ENCODE measurements at places on chromosomes 2 and 18.

DNA sequence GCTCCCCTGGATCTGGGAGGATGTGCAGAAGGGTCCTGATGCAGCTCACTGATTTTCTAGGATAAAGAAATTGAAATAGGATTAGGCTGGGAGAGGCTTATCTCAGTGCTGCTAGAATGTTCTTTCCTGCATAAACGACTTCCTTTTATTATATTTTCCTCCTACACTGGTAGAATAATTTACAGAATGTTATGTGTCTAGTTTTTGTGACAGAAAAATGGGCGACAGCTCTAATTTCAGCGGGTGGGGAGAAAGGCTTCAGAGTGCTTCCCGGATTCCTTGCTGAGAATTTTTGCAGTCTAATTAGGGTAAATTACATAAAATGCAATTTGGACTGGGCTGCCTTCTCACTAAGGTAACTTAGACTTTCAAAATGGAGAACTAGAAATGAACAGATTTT is 66.2 kb downstream of the SKA1 start:
- DNase-seq = no peak

DNA sequence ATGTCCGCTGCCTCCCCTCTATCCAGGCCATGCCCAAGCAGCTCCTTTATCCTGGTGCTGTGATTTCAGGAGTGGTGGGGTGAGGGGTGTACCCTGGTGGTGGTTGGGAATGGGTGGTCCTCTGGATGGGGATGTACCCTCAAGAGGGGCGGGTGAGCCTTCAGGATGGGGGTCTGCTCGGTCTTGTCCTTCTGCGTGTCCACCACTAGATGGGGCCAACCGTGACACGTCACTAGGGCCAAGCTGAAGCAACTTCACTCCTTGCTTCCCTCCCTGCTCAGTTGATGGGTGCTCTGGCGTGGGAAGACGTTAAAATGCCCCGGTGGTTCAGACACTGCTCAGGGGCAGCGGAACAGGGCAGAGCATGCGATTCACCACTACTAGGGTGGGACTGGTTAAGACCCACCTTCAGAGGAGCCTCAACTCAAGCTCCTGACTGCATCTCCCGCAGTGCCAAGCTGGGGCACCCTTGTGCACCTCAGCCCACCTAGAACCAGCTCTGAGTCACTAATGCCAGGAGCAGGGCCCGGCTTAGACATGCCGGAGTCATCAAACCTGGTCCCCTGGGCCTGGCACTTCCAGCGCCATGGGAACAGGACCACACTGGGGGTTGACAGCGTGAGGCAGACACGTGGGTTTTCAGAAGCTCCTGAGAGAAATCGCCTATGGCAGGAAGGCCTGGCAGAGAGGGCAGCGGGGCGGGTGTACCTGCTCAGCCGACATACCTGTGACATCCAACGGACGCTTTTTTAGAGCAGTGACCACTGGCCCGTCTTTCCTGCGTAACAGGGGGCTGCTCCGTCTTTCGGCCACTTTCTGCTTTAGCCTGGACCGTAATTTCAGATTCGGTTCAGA is 256.7 kb downstream of the HDAC4 start:
- no peak for DNase-seq

DNA sequence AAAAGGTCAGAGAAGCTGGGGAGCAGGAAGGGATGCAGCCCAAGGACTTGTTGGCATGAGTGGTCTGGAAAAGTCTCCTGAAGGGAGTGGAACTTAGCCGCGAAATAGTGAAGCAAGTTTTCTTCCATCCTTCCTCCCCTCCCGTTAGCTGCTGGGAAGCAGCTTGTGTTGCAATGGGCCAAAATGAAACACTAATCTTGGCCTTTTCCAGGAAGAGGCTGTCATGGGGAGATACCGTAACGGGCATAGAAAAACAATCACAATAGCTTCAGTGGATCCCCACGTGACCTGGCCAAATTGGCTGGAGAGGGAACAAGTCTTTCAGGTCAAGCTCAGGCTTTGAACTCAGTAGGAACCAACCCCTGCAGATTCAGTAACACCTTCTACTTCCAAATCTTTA is 49.3 kb downstream of the SEMA4F start:
- DNase-seq = no peak

- DNase-seq = no peak
Observed at GRCh38 chr2:168715849-168716248, 86.6 kb upstream of the NOSTRIN start.

DNA sequence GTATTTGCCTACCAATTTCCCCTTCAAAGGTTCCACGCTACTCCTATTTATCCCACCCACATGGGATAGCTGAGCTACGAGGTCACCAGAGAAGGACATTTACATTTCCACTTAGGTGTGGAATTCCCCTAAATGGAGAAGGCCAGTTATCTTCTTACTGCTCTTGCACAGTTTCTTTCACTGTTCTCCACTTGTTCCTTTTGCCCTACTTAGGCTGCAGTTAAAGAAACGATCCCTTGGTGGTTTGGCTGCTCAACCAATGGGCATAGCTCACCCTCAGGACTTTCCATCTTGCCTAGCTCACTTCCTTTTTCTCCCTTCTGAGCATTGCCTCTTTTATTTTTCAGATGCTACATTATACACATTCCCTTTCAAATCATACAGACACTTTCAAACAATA is 11.2 kb upstream of the NABP1 start:
- DNase-seq = no peak

DNA sequence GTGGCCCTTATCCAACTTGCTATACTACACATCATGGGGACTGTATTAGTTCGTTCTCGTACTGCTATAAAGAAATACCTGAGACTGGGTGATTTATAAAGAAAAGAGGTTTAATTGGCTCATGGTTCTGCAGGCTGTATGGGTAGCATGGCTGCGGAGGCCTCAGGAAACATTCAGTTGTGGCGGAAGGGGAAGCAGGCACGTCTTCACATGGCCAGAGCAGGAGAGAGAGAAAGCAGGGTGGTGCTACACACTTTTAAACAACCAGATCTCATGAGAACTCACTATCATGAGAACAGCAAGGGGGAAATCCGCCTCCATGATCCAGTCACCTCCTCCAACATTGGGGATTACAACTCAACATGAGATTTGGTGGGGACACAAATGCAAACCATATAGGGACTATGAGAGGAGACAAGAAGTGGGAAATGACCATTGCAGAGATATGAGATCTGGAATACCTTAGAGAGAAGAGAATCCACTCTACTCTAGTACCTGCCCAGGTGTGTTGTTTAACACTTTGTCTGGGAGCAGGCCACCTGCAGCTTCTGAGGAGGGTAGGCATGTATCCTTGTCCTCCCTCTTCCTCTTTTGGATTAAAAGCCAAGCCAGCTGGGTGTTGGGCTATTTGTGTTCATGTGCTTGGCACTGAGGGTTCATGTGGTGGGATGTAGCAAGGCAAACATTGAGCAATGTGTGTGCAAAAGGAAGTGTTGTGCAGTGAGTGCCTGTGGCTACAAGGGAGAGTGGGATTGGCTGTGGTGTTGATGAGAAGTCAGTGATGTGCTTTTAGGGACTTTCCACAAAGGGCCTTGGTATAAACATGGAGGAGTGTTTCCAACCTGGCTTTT is 22.8 kb downstream of the TTLL4 start:
- no peak for DNase-seq

DNA sequence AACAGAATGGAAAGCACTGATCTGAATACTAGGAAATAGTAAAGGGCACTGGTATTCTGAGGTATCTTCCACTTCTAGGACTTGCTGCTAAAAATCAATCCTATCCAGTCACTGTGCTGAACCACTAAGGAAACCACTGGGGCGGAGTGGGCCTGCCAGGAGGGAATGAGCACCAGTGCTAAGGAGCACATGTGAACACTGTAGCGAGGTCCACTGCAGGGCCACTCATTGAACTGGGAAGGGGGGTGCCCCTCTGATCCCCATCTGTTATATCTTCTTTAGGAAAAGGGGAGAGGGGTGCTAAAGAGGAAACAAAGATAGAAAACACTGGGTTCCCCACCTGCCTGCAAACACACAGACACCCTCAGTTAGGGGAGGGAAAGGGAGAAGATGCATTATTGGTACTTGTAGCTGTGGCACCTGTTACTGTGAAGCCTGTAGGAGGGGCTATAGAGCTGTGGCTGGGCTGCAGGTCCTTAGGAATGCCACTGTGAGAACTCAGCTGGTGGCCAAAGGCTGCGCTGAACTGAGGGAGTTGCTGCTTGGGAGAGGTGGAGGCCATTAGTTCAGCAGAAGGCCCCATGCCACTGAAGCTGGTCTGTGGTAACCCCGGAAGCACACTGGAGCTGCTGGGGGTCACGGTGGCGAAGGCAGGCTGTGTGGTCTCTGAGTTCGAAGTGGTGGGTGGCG is 81.8 kb downstream of the INO80D start:
- DNase-seq = no peak

- no peak for DNase-seq
Observed at GRCh38 chr2:156784020-156784701, 348.0 kb downstream of the GPD2 start.

GRCh38 chr2:14735696-14736095 is 103.2 kb downstream of the LRATD1 start:
- no peak for DNase-seq

GRCh38 chr2:24435391-24436316 is 55.4 kb upstream of the NCOA1 start:
- no peak for DNase-seq

DNA sequence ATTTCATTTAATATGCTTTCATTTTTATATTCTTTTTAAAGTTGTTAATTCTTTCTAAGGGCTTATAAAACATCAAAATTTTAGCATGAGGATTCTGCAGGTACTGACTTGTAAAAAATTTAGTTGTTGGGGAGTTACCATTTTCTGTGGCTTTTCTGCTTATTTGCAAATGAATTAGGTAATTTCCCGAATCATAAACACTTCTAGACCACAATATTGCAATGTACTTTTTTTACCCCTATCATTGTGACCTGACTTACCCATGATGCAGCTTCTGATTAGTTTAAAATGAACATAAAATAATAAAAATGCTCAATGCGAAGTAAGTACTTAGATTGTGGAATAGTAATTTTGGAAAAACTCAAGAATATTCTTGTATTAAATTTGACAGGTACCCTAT is 11.4 kb downstream of the ARL6IP6 start:
- no peak for DNase-seq

DNA sequence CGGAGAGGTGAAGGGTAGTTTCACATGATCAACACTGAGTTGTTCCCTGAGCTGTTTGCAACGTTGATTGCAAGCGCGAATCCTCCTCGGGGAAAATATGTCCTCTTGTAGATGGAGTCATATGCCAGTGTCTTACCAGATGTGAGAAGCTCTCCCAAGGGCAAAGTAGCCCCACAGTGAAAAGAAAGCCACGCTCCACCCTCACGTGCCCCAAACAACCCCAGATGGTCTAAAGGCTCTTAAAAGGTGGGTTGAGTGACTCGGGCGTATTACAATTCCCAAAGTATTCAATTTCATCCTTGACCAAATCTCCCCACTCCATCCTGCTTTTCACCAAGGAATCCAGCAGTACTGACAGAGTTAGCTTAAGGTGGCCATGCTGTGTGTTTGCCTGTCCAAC is 332.1 kb upstream of the SOX11 start:
- DNase-seq = no peak

DNA sequence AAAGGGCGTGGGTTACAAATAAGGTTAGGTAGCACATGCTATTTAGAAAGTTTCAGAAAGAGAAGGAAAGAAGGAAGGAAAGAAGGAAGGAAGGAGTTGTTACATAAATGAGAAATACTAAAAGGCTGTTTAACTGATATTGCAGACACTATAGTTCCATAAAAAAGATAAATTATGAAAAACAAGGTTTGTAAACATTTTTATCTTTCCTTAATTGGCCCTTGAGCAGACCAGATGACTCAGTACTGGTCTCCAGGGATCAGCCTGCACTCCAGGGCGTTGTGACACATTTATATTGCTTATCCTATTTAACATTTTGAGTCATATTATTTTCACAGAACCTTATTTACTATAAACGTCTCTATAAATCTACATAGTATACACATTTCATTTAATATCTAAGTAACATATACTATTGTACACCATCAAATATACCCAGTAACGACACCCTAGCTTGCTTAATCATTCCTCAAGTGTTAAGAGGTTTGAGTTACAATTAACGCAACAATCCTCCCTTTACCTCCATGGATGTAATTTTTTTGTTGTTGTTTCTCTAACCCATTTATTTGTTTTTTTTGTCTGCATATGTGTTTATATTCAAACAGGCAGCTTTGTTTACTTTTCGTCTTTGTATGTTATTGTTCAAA is 2.8 kb upstream of the RAB31 start:
- no peak for DNase-seq

DNA sequence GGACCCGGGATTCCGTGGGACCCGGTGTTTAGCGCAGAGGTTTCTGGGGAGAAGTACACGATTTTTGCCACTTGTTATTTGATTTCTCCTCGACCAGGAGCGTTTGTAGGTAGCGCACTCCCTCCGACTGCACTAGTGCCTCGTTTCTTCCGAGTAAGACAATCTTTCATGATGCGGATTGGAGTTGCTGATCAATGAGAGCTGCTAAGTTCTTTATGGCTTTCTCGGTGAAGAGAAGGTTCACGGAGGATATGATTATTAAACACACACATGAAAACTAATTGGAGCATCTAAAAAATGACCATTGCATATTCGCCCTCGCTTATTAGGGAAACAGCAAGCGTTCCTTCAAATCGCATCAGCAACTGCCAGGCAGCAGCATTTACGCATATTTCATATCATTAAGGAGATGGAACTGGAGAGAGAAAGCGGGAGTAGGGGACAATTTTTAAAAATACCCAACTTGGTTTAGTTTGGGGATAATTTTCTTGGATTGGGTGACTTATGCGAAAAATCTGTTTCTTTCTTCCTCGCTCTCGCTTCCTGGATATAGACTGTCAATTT is 616 bp downstream of the EML6 start:
- DNase-seq = no peak

DNA sequence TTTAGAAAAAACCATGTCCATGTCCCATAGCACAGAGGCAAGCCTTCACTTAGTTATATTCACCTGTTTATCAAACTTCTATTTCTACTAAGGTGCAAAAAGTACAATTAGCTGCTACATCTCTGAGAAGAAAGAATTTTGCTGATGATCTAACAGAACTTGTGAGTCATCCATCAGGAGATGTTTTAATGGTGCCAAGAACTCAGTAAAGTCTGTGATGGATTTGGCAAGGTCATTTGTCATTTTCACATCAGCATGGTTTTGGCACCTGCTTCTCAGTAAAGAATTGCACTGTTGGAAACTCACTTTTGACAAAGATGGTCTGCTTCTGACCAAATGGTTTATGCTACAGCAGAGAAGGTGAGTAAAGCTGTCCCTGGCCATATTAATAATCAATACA is 195.7 kb upstream of the TMEFF2 start:
- DNase-seq = no peak

GRCh38 chr2:179262077-179262660 is 2.5 kb downstream of the SESTD1 start:
- no peak for DNase-seq

- no peak for DNase-seq
Observed at GRCh38 chr2:177691177-177691576, 298.6 kb downstream of the AGPS start.

- DNase-seq = no peak
Observed at GRCh38 chr18:40485318-40485717, 1469.7 kb upstream of the PIK3C3 start.

DNA sequence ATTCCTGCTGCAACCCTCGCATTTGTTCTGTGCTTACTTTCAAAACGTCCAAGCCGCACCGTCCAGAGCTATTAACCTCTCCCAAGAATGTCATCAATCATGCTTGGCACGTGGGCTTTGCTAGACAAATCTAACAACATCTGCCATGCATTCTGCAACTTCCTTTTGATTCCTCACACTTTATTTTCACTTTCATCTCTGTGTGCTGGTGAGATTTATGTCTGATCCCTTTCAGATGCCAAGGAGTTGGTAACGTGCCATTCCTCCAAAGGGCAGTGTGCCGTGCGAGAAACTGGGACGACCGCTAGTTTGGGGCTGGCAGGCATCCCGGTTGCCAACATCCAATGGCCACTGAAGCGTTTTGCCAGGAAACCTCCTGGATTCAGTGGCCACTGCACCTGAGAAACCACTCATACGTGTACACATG is 230.0 kb upstream of the PARD3B start:
- no peak for DNase-seq
